CD4-positive, alpha-beta T cell (primary cell): ENCODE measurements at places on chromosomes 3 and 15.
A peak's percentile ranks its signal among the peaks of the same experiment; 100 is the strongest.

- DNase-seq, result peak; percentile 28
Observed at GRCh38 chr15:63938486-63939061, 104.8 kb upstream of the HERC1 start.

DNA sequence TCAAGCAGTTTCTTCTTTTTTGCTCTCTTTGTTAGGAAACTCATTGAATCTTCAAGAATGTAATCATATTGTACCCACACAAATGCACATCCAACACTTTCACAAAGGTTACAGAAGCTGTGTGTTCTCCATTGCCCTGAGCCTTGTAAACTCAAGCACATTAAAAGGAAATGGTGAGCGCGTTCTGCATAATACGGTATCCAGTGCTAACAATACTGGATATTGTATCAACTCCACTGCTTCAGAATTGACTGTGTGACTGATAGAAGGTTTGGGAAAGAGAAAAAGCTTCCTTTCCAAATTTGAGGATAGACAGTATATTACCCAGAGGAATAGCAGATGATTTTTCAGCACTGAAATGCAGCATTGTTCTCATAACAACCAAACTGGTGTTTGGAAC, 268.9 kb upstream of the RBMS3 start:
- DNase-seq, result no peak

GRCh38 chr15:27133249-27133648, 162.3 kb downstream of the GABRG3 start:
- no peak for DNase-seq

GRCh38 chr3:15220056-15220455, 14.0 kb downstream of the CAPN7 start:
- no peak for DNase-seq

DNA sequence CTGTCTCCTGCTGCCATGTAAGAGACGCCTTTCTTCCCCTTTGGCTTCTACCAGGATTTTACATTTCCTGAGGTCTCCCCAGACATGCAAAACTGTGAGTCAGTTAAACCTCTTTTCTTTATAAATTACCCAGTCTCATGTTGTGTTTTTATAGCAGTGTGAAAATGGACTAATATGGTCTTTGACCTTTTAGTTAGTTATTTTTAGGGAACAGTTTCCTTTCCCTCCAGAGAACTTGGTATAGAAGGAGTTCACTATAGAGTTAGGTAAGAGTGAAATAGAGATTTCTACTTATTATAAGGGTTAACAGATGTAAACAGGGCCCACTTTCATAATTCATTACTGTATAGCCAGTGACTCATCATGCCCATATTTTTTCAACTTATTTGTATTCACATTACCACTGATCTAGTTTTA, 170.9 kb downstream of the UNC13C start:
- no peak for DNase-seq

GRCh38 chr15:33330931-33331330, 20.2 kb downstream of the RYR3 start:
- DNase-seq, result no peak

DNA sequence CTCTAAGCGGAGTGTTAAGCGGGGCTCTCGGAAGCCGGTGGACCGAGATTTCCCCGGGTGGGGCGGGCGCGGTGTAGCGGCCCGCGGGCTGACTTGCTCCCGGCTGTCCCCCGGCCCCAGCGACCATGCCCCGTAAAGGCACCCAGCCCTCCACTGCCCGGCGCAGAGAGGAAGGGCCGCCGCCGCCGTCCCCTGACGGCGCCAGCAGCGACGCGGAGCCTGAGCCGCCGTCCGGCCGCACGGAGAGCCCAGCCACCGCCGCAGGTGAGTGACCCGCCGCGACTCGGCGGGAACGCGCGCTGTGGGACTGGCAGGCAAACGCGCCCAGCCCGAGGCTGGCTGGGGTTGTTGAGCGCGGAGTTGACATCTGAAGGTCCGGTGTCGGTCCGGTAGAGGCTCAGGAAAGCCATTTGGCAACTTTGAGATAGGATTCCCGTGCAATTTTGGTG, 1.3 kb downstream of the SMC4 start:
- peak; percentile 1 for DNase-seq

GRCh38 chr3:184542577-184542976, 19.0 kb upstream of the EPHB3 start:
- DNase-seq, result no peak

- DNase-seq, result no peak
Observed at GRCh38 chr3:148187296-148187695, 510.4 kb upstream of the AGTR1 start.

DNA sequence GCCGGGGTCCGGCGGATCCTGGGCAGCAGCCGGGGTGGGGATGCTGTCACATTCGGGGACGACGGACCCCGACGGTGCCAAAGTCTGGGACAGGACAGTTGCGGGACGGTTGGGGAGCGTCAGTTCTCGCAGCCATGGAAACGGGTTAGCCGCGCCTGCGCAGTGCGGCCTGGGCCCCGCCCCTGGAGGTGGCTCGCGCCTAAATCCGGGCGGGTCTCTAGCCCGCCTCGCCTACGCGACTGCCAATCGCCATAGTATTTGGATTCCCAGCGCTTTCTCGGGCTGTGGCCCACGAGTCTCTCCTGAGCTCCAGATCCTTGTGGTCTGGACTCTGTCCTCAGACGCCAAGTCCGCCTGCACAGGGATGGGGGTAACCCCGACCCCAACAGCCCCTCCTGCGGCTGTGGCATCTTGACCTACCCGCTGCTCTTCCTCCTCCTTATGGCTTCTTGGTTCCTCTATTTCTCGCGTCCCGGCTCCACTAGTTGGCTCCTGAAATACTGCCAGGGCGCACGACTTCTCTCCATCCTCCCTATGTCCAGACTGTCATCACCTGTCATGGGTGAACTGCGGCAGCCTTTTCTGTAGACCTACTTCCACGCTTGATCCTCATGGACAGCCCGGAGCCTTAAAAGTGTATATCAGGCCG, at the start of gene ZMYND10:
Gene ZMYND10 (minus strand): TSS at position 147 of the 649 bp plus-strand sequence. CDS start 153 bp downstream, outside the sequence.
- DNase-seq, result peak; percentile 89

DNA sequence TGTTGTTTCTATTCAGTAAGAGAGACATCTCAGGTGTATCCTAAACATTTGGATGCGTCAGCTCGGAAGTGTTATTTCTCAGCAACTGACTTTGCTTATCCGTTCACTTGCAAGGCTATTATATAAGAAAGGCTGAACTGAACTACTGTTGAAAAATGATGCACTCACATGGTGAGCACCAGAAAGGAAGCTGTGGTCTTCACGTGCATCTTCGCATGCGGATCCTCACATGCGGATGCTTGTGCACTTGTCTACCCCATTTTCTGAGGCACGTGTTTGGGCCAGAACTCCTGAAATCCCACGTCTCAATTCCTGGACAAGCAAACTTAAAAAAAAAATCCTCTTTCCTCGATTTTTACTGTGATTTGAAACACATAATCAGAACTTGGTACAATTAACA, 63.2 kb downstream of the PDZRN3 start:
- DNase-seq, result no peak

- no peak for DNase-seq
Observed at GRCh38 chr3:147387885-147388699, 18.3 kb downstream of the ZIC4 start.

- DNase-seq, result no peak
Observed at GRCh38 chr15:59516655-59517461, 78.9 kb downstream of the FAM81A start.

DNA sequence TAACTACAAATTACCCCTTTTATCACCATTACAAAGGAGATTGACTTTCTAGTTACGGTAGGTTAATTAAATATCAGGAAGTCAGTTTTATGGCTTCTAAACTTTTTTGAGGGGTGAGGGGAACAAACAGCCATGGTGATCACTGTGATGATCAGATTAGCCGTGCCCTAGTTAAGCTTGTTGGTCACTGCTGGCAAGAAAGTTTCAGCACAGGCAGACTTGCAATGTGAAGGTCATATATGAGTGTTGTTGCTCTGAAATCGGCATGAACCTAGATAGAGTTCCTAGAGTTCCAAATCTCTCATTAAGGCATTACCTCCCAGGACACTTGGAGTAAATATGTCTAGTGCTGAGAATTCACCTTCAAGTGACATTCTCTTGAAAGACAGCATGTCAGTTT, 156.6 kb downstream of the GHSR start:
- DNase-seq, result no peak

GRCh38 chr3:25229586-25229985, 198.5 kb upstream of the RARB start:
- no peak for DNase-seq

- DNase-seq, result no peak
Observed at GRCh38 chr3:8985876-8986275, 22.6 kb upstream of the RAD18 start.

DNA sequence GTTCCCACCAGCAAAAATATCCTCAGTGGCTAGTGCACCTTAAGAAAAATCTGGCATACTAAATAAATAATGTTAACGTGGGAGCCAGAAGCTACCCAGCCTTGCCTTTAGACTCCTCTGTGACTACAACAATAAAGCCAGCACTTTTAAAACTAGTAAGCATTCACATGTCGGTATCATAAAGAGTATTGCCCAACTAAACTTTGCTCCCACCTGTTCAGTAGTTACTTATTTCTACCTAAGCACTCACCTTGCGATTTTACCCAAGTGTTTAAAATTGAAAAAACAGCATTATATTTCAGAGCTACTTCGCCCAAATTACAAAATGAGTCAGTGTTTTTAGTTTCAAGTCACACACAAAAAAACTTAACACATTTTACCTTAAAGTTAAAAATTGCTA, 12.8 kb downstream of the ALDH1L1 start:
- DNase-seq, result no peak

- no peak for DNase-seq
Observed at GRCh38 chr3:50610181-50610971, 1.2 kb downstream of the CISH start.

GRCh38 chr3:81740731-81741130, 20.7 kb downstream of the GBE1 start:
- no peak for DNase-seq

- DNase-seq, result no peak
Observed at GRCh38 chr3:151008699-151009098, 36.2 kb upstream of the CLRN1 start.

DNA sequence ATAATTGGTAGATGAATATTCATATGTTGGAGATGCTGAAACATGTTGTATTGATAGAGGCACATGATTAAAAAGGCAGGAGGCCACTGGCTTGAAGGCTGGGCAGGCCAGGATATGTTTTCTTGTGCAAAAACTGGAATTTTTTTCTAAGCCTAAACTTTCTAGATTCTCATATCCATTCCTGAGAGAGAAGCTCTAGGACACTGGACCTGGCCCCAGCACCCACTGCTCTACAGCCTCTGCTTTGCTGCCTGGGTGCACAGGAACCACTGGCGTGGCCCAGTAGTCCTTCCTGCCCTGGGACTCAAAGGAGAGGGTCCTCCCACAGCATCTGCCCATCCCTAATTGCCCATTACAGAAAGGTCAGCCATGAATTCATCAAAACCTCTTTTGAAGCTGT, 58.1 kb upstream of the APEH start:
- DNase-seq, result no peak

- DNase-seq, result no peak
Observed at GRCh38 chr3:76410762-76411281, 625.5 kb upstream of the ZNF717 start.

DNA sequence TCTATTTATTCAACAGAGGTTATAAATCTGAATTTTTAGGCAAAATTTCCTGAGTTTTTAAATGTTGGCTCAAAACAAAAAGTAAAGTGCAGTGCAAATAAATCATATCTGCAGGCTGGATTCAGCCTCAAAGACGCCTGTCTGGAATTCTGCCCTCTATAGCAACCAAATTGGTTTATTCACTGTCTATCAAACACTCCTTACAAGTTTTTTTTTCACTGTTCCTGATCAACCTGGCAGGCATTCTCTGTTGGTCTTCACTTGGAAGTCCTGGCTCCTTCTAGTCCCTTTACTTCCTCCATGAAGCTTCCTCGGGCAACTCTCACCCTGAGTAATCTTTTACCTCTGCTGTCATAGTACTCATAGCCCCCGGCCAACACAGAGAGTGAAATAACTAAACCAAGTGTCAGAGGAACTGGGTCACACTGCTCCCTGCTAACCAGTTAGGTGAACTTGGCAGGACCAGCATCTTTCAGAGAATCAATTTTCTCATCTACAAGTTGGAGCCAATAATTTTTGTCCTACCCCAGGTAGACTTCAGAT, 36.8 kb upstream of the TIPARP start:
- no peak for DNase-seq

GRCh38 chr3:24315971-24316370, 178.7 kb downstream of the THRB start:
- no peak for DNase-seq

- DNase-seq, result no peak
Observed at GRCh38 chr3:64792445-64792844, 104.6 kb upstream of the ADAMTS9 start.

DNA sequence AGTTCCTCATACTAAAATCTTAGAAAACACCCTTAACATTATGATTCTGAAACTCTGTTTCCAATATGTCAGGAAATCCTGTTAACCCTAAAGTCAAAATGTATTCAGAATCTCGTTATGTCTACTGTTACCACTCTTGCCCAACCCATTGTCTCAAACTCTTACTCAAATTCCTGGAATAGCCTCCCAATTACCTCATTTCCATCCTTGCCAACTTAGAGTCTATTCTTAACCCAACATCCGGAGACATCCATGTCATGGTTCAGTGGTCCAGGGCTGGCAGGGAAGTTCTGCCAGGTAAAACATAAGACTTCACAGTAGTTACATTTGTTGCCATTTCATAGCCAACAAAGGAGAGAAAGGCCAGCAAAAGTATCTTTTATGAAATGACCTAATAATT, 593.9 kb downstream of the PYDC2 start:
- no peak for DNase-seq

DNA sequence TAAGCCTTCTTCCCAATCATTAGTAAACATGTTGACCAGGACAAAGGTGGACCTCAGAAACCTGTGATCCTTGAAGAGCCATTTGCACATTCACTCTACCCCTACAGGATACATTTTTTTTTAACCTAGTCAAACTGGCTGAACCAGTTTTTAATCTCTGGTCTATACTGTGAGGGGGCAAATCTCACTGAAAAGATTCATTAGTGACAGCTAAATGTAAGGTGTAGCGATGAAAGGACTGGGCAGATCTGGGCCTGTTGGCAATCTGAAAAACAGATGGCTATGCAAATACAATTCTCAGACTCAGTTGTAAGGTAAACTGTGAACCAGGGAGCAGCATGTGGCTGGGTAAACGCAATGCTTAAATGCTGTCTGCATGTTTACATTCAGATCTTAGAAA, 75.6 kb upstream of the SNTN start:
- no peak for DNase-seq

GRCh38 chr3:190150681-190151080, 30.0 kb upstream of the P3H2 start:
- no peak for DNase-seq

GRCh38 chr3:38657369-38657768, 7.9 kb upstream of the SCN5A start:
- DNase-seq, result no peak

GRCh38 chr15:82789491-82789890, 16.4 kb downstream of the FSD2 start:
- DNase-seq, result no peak

DNA sequence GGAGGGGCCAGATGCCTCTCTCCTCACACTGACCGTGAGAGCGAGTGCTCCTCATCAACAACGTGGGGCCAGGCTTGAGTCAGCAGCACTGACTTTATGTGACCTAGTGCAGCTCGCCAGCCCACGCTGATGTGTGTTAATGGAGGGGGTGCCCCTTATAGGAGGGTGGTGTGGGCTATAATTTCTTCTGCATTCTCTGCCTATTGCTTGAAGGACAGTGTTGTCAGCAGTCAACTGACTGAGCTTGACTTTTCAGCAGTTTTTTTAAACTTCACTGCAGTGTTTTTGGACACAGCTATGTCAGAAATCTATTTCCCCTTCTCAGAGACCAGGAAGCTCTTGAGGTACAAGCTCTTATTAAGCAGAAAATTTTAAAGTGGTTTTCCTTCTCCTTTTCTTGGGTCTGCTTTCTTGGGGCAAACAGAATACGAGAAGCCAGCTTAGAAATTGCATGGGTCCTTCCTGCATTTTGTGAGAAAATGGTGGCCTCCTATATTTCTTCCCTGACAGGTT, 304.8 kb upstream of the CTDSPL start:
- no peak for DNase-seq
